ENCODE measurements at places on chromosomes 11 and 22.

DNA sequence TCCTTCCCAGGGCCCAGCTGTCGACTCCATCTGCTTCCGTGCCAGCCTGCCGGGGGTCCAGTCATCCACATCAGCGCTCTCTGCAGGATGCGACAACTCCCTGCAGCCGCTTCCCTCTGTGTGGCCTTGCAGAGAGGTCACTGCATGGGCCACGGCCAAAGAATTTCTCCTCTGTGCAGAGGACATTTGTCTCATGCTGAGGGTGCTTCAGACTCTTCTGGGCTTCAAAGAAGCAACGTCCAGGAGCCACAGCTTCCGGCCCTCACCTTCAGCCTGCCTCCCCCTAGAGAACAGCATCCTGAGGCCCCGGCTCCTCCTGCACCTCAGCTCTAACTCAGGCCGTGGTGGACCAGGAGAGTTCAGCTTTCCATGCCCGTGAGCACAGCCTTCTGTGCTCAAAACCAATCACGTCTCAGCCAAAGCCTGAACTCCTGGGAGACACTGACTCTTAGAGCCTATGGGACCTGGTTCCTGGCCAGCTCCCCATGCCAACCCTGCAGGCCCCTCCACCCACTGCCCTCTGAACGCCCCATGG is 258.9 kb downstream of the BRD1 start:
- DNase-seq: no peak

GRCh38 chr11:66228521-66228920 is 39.9 kb upstream of the RAB1B start:
- no peak for DNase-seq

GRCh38 chr11:127412722-127413380 is 412.3 kb upstream of the KIRREL3 start:
- DNase-seq: no peak

GRCh38 chr11:98564233-98564632 is 456.5 kb upstream of the CNTN5 start:
- DNase-seq: no peak

DNA sequence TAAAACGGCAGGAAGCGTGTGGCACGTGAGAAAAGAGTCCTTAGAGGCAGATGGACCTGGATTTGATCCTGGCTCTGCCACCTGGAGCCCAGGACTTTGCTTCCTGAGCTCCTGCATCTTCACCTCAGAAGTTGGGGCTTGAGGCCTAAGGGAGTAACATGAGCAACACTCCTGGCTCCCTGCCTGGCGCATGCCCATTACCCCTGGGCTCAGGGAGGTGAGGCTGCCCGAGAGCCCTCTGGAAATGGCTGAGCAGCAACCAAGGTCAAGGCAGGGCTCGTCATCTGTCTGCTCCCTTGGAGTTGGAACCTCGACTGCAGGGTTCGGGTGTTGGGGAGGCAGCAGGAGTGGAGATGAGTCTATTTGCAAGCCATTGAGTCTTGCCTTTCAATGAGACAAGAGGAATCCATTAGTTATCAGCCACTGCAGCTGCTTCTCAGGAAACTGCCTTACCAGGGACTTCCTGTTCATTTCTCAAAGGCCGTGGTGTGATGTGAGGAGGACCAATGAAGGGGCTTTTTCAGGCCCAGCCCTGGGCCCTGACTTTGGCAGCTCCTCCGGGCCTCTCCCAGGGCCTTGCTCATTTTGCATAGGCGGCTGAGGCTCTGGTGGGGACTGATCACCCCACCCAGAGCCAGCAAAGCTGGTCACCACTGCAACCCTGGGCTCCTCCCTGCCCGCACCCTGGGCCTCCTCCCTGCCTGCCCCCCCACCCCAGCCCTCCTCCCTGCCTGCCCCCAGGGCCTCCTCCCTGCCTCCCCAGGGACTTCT is 6.4 kb downstream of the FADS2 start:
- no peak for DNase-seq

DNA sequence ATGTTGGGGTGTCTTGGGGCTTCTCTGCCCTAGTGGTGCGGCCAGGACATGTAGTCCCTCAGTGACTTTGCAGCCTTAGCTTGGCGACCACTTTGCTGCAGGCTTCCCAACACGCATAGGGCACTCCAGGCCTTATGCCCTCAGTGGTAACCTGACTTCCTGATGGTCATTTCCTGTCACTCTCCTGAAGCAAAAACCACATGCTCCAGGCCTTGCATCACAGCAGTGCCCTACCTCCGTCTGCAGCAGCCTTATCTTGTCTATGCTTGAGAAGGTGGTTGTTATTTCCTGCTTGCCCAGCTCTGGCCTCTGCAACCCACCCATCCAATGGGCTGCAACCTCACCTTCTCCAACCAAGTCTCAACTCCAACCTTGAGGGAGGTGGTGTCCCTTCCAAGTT is 33.4 kb upstream of the PISD start:
- DNase-seq: no peak

DNA sequence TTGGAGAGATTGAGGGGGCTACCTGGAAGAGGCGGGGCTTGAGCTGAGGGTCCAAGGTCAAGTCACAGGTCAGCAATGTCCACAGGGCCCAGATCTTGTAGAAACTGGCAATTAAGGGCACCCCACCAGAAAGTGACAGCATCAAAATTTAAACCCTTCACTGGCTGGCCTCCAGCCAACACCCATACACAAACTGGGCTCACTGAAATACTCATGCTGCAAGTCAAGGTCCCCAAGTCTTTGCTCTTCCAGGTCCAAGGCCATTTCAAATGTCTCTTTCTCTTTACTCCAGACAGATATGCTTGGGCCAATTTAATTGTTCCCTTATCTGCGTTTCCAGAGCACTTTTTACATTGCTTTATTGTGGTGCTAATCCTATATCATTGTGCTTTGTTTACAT is 36.4 kb downstream of the LMO2 start:
- no peak for DNase-seq

DNA sequence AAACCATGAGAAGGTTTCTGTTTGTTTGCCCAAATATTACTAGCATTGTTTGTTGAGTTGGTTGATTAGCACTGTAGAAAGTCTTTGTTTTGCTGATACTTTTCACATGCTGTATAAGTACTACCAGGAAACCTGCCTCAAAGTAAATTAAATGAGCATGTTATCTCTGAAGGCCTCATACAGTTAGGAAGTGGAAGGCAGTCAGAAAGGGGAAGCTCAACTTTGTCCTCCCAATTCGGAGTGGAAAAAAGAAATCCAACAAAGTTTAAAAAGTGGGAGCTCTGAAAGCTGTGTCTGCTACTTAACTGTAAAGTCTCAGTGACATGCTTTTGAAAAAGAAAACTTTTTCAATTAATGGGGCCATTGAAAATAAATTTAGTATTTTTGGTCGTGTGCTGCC is 188.3 kb upstream of the BLID start:
- DNase-seq: no peak

DNA sequence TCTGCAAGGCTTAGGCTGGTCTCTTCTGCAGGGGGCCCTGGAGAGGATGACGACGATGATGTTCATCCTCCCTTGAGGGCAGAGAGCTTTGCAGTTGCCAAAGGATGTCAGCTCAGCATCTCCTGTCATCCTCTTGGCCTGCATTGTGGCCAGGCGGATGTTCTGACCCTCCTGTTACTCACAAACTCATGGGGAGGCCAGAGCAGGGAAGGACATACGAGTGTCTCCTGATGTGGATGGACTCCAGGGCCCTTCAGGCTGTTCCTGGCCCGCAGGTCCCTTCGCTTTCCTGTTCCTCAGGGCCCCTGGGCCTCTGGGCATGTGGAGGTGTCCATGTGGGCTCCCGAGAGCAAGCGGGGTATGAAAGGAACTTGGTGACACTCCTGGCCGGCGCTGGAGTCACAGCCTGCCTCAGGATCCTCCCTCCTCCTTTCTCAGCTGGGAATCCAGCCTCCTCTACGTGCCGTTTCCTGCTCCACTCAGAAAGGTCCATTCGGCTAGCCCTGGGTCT is 8.5 kb downstream of the ADORA2A start:
- no peak for DNase-seq

GRCh38 chr11:121225382-121225781 is 67.2 kb upstream of the SC5D start:
- DNase-seq: no peak

GRCh38 chr11:130247319-130247718 is 67.4 kb downstream of the ZBTB44 start:
- no peak for DNase-seq

DNA sequence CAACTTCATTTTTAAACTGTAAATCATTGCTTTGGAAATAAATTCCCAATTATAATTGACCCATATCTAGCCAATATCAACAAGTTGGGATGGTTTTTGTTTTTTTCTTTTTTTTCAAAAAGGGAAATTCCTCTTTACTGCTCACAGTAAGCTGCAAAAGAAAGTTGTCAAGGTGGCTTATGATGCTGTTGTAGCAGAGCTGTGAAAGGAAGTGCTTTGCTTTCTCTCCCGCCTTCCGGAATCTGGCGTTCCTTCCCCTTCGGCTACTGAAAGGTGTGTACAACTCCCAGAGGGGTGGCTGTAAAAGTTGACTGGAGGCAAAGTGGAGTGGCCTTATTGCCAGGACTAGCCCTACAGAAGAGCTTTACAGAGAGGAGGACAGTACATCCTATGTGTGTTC is 16.2 kb upstream of the ADSL start:
- no peak for DNase-seq

- DNase-seq: no peak
Observed at GRCh38 chr11:3803726-3804495, 4.4 kb upstream of the PGAP2 start.

DNA sequence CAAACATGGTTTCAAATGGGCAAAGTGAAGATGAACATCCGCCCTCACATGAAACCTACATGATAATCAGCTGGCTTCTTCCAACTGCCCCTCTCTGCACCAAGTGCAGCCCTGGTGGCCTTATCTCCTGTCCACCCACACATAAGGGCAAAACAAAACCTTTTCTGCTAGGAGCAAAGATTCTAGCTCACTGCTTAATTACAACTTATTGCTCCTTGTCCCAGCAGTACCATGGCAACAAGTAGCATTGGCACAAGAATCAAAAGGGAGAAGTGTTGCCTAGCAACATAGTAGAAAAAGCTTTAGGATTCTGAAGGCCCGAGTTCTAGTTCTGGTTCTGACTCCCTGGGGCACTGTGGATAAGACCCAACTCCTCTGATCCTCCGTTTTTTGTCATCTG is 68.7 kb upstream of the BMAL1 start:
- no peak for DNase-seq

GRCh38 chr22:40202225-40202944 is 24.7 kb downstream of the TNRC6B start:
- no peak for DNase-seq

- DNase-seq: no peak
Observed at GRCh38 chr11:72347691-72348090, 86.6 kb downstream of the CLPB start.

GRCh38 chr11:65855927-65856363 is 2.0 kb downstream of the CFL1 start:
- DNase-seq: no peak

DNA sequence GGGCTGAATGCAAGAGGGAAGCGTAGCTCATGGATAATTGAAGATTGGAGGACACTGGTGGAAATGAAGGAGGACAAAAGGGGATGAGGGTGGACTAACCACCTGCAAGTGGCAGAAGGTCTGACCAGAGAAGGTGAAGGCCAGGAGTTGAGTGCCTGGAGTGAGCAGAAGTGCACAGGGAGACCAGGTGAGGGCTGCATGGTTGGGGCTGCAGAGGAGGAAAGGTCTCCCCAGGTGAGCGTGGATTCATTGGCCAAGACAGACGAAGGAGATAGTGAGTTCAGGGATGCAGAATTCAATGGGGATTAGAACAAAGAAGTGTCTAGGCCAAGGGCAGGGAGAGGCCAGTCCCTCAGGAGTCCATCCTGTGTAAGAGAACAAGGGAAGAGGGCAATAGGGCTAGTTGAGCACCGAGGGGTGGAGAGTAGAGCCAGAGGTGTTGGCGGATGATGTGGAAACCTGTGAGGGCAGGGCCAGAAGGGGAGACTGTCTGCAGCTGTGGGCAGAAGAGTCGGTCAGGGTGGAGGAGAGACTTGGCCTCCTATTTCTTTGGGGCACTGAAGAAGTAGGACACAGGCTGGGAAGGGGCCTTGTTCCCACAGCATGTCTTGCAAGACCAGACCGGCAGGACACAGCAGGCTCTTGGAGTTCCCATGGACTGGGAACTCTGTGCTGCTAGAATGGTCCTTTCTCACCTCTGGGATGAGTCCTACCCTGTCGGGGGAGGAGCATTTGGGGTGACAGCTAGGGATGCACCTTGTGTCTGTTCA is 6.7 kb downstream of the TRIM29 start:
- no peak for DNase-seq

- no peak for DNase-seq
Observed at GRCh38 chr22:45159652-45160462, 3.9 kb upstream of the NUP50 start.

DNA sequence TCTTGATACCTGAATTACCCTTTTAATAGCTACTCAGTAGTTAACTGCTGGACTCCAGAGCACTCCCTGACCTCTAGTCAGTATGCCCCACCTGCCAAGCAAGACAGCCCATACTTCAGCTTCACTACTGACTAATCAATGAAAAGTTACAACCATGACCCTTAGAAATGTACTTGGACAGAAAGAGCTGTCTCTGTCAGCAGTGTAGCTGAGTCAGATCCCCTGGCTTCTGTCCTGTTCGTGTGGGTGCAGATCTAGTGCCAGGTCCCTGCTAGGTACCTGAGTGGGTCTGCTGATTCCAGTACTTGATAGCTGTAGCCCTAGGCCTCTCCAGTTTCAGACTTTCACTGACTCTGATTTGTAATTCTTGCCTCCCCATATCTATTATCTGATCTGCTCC is 265.8 kb upstream of the POU2AF2 start:
- no peak for DNase-seq

DNA sequence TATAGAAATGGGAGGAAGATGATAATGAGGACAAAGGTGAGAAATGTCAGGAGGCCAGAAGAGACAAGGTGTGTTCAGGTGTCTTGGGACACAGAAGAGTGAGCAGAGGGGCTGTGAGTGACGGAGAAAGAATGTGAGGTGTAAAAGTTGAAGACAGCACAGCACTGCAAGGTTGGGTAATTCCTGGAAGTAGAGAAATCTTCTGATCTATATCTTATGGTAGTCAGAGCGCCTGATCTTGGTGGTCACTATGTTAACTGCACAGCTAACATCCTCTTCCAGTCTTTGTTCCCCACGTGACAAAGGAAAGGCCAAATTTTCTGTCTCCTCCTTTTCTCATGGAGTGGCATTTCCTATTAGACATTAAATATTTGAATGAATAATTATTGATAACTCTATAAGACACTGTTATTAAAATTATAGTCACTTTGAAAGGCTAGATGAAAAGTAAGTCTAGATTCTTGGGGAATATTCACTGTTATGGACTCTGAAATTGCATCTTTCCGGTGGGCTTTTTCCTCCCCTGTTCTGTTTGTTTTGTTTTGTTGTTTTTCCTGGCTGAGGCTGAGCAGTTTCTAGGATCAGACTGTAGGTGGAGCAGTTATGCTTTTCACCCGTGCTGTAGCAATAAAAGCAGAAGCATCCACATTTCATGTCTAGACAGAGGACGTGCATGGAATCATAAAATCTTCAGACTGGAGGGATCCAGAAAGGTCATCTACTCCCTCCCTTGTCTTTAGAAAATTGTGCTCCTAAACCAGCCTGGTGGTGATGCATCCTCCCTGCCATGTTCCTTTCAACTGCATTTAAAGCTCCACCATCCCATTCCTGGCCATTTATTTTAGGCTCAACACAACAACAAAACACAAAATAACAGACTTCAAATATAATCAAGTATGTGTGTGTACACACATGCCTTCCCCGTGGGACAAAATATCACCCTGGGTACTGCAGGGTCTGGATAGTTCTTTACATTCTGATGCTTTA is 26.6 kb downstream of the SC5D start:
- peak; percentile 26 for DNase-seq

GRCh38 chr22:38033522-38034277 is 23.5 kb upstream of the PICK1 start:
- DNase-seq: no peak

All from right renal pelvis (tissue), 4 donors.